ENCODE measurements at places on chromosomes 1 and 21. TPM values are rescaled to one million over a fixed set of nuclear protein-coding genes. Genes with fewer than 3 reads are reported as not detected.

GRCh38 chr1:75579046-75579445, 31.9 kb downstream of the SLC44A5 start:
- DNase-seq: no peak

- no peak for DNase-seq
Observed at GRCh38 chr1:109241344-109241743, 8.0 kb upstream of the CELSR2 start.

DNA sequence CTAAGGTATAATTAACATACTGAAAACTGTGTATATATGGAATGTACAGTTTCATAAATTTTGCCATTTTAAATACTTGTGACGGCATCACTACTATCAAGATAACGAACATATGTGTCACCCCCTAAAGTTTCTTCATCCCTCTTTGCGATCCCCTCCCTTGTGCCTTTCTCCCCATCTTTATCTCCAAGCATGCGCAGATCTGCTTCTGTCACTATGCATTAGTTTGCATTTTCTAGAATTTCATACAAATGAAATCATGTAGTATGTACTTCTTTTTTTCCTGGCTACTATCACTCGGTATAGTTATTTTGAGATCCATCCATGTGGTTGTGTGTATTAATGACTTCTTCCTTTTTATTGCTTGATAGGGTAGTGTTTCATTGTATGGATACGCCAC, 154.9 kb downstream of the ZNF648 start:
- DNase-seq: no peak

Gene TSEN15
- total RNA-seq: 34.3 TPM

Gene ZNF687
- total RNA-seq: 21.4 TPM

GRCh38 chr1:24705260-24706073, 39.8 kb upstream of the CLIC4 start:
- peak; percentile 84 for DNase-seq

Gene PKLR
- total RNA-seq: 0.66 TPM

DNA sequence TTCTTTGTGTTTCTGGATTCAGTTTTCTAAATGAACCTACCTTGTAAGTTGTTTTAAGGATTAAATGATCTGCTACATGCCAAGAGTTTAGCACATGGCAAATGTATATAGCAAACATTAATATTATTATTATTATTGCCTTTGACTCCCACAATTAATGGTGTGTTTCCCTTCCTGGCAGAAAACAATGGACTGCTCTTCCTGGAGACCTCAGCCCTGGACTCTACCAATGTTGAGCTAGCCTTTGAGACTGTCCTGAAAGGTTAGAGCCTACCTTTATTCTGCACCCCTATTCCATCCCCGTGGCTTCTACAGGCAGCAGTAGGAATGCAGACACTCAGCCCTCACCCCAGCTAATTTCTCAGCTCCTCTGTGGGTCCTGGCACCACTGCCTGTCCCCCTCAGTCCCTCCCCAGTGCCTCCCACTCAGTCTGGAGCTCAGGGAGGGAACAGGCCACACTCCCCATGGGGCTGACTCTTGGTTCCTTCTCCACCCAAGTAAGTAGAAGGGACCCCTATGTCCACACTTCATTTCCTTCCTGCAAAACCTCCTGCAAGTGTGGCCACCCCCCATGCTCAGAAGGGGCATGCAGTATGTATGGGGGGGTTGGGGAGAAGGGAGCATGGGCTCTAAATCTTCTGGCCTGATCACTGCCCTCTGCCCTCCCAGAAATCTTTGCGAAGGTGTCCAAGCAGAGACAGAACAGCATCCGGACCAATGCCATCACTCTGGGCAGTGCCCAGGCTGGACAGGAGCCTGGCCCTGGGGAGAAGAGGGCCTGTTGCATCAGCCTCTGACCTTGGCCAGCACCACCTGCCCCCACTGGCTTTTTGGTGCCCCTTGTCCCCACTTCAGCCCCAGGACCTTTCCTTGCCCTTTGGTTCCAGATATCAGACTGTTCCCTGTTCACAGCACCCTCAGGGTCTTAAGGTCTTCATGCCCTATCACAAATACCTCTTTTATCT, 8.8 kb downstream of the RAB25 start:
- no peak for DNase-seq

- DNase-seq: no peak
Observed at GRCh38 chr1:202765721-202766120, 42.5 kb downstream of the KDM5B start.

Gene ANGEL2
- 74.5 TPM for total RNA-seq
